ENCODE measurements at places on chromosomes 12 and 14.

DNA sequence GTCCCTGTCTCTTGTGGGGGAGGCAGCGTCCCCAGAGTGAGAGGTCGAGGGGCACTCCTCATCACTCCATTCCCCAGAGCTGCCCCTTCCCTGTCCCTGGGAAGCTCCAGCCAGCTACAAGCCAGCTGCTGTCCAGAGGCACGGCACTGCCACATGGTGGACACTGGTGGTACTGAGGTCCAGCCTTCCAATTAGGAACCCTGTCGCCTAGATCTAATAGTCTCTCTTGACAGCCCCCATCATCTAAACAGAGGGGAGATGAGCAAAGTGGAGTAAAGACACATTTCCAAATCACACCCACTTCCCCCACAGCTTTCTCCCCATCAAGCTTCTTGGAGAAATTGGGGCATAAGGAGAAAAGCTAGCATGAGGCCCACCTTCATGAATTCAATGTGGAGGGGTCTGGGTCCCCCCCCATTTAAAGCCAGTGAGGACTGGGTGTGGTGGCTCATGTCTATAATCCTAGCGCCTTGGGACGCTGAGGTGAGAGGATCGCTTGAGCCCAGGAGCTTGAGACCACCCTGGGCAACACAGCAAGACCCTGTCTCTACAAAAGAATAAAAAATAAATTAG, 2.1 kb upstream of the INHBE start:
- peak; percentile 63 for DNase-seq

DNA sequence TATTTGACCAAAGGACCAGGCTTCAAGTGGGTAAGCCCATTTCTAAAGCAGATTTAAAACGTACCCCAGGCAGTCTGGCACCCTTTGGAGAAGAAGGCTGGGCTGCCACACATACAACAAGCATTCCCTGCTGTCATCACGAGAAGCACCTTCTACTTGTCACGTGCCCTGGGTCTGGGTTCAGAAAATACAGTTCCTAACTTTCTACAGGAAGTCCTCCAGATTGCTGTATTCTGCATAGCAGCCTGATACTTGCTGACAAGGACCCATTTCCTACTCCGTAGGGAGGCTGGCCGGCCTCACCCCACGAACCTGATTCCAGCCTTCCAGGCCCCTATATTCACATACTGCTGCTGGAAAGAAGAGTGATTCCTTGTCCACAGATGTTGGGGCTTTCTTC, 7.4 kb downstream of the CLMN start:
- DNase-seq: no peak

GRCh38 chr12:122944605-122945592, 21.4 kb downstream of the ABCB9 start:
- DNase-seq: no peak

DNA sequence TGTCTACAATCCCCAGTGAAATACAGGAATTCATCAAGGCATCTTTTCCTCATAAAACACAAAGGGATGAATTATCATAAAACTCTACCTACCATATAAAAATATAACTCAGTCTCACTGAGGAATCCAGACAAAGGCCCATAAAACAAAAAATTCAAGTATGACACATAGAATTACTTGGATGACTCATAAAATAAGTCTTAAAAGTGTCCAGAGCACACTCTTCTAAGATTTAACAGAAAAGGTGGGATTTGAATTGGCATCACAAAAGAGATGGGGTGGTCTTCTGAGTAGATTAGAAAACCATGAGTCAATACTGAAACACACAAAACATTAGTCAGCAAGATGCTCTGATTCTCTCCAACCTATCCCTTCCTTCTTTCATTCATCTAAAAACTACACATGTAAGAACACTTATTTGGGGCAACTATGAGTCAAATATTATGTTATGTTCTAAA, 202.7 kb upstream of the GARIN6 start:
- no peak for DNase-seq

DNA sequence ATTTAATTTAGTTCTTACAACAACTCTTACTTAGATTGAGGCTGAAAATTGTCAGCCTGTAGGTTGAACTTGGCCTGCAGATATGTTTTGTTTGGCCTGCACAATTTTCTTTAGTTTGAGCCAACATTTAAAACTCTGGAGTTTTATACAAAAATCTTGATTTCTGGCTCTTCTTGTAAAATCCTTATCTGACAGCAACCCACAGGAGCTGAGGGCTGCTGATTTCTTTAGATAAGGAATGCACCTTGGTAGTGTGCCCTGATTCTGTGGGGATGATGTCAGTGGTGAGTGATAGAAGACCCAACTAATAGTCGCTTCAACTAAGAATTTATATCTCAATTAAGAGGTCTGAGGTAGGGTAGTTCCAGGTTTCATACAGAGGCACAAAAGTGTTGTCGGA, 49.5 kb downstream of the SOCS2 start:
- DNase-seq: no peak

DNA sequence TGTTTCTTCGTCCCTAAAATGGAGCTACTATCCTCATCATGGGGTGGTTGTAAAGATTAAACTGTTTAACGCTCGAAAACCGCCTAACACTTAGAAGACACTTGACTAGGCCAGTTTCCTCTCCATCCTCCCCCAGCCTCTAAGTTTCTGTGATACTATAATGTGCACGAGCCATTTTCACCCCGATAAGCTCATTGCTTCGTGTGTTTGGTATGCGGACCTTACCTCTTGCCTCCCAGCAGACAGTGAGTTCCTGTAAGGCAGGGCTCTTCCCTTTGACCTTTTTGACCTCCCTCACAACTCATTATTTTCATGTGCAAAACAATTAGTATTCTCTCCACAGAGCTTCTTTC, 499 bp upstream of the GXYLT1 start:
- no peak for DNase-seq

- DNase-seq: no peak
These were observed 10.1 kb upstream of the KICS2 start for GRCh38 chr12:64232196-64232595.

DNA sequence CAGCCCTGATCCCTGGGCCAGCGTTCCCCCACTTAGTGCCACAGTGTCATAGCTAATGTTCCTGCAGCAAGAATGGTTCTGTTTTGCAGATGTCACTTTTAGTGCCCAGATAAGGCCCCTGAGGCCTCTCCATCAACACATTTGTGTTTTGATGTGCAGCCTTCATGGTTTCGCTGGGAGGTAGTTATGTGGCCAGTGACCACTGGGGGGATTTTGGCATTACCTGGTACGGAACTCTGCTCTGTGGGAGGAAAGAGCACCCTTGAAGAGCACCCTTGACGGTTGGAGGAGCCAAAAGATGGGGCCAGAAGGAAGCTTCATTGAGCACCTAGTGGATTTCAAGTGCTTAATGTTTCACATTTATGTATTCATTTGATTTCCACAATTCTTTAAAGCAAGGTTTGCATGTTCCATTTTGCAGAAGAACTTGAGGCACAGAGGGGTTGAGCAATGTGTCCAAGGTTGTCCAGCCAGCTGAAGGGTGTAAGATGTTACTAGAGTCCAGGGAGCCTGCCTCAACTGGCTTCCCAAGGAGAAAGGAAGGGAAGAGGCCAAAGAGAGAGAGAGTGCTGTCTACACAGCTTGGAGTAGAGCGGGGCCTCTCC, 13.0 kb downstream of the SERPINA11 start:
- no peak for DNase-seq

DNA sequence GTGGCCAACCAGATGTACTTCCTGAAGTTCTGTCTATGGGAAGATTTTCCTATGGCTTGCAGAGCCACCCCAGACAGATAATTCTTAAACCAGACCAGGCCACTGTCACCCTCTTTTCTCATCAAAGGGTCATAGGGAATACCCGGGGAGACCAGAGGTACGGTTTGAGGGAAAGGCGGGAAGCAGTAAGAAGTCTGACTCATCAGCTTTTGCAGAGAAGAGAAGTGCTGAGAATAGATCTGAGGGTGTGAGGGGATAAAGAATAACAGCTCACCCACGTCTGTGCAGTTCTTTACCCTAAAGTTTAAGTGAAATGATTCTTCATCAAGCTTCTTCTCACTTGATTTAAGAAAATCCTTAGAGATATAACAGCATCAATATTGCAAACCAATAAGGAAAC, 21.3 kb upstream of the POC1B start:
- no peak for DNase-seq

DNA sequence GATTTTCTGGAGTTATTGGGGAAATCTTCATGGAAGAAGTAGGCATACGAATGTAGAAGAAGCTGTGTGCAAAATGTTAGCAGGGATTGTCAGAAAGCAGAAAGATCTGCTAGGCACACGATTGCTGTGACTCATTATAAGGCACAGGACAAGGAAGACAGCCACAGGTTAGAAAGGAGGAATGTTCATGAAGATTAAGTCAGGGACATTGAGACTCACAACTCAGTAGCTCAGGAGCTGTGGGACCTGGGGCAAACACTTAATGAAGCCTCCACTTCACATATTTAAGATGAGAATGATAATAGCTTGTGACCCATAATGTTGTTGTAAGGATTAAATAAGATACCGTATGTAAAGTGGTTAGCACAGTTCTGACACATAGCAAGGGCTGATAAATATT, 26.6 kb upstream of the RTRAF start:
- DNase-seq: no peak

DNA sequence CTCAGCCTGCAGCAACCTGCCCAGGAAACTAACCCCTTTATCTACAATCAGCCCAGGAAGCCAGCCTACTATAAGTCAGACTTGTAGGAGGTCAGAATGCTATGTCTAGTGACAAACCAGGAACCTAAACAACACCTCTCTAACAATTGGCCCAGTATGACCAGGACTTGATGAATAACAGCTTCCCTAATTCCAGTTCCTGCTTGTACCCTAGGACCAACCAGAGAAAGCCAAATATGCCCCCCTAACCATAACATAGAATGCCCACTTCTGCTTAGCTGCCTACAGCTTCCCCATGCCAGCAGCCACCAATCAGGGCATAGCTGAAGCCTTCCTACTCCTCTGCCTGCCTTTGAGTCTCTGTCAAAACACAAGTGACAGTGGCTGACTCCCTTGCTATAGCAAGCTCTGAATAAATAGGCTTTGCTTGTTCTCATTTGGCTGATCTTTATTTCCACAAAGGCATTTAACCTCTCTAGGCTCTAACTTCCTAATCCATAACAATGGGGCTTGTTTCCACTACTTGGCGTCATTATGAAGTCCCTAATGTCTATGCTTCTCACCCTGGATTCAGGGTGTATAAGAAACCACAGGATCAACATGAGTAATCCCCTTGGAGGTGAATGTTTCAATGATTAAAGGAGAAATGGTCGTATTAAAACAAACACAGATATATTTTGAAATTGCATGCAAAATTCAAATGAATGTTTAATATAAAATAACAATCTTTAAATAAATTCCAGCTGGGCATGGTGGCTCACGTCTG, 220.2 kb downstream of the ANO6 start:
- no peak for DNase-seq

GRCh38 chr12:90337018-90337417, 618.0 kb downstream of the CCER1 start:
- DNase-seq: no peak

DNA sequence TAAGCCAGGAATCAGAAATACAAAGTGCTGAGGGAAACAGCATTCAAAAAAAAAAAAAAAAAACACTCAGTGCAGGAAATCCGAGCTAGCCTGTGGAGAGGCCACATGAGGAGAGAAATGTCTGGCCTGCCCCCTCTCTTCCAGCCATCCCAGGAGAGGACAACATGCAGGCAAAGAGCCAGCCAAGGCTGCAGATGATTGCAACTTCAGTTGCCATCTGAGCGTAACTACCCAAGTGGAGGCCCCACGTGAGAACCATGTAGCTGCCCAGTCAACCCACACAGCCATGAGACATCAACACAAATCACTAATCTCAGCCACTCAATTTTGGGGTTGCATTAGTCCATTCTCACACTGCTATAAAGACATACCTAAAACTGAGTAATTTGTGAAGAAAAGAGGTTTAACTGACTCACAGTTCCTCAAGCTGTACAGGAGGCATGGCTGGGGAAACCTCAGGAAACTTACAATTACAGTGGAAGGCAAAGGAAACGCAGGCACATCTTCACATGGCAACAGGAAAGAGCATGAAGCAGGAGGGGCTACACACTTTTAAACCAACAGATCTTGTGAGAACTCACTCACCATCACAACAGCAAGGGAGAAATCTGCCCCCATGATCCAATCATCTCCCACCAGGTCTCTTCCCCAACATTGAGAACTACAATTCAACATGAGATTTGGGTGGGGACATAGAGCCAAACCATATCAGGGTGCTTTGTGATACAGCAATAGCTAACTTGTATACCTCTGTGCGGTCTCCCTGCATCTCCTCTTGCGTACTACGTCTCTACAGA, 161.1 kb downstream of the PIWIL1 start:
- DNase-seq: no peak

GRCh38 chr12:120855823-120856588, 48.2 kb downstream of the SPPL3 start:
- DNase-seq: no peak

DNA sequence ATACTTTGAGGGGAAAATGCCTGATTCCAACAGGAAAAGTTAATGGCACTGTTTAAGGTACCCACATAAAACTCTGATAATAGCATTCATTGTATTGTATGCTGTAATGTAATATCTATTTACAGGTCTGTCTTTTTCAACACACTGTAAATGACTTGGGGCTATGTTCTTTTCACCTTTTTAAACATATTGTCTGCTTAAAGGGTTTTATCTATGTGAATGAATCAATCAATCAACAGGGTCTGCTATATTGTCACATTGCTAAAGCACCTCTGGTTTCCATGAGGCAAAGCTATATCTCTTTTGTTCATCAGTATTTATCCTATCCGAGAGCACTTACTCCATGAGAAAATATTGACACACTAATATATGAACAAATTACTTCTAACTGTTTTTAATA, 288.0 kb downstream of the SLC6A15 start:
- no peak for DNase-seq

DNA sequence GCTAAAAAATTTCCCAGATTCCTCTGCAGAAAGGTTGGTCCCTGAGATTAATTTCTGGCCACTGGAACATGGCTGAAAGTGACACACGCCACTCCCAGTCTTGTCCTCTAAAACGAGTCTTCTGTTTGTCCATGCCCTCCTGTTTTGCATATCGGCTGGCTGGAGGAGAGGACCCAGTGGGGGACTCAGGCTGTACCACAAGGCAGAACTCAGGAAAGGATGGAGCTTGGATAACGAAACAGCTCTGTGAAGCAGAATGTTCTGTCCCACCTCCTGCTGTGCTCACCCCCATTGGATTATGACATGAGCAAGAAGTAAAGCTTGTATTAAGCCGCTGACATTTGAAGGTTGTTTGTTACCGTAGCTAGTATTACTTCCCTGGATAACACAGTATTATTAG, 856.2 kb downstream of the BCL11B start:
- no peak for DNase-seq

DNA sequence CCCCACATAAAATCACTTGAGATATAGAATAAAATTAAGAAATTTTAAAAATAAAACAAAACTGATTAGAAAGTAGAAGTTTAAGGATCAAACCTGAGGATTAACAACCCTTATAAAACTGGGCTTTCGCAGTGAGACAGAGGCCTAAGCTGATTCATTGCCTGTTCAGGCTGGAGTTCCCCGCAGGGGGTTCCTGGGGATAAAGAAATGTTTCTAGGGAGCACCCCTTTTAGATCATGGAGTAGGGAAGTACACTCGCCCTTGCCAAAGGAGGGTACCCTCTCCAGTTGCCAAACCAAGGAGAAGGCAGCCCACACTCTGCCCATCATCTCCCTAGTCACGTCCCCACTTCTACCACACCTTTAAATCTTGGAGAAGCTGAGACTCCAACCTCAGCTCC, 6.8 kb downstream of the GLIPR1 start:
- no peak for DNase-seq

Data from activated naive CD8-positive, alpha-beta T cell treated with anti-CD3 and anti-CD28 coated beads for 36 hours (primary cell).